ENCODE measurements at places on chromosomes 7 and 10. TPM values are rescaled to one million over a fixed set of nuclear protein-coding genes. Genes with fewer than 3 reads are reported as not detected.

VAX1 gene
- total RNA-seq, result not detected

IFIT1B gene
- not detected for total RNA-seq

GTPBP10 gene
- 19.5 TPM for total RNA-seq

SPDYE3 gene
- not detected for total RNA-seq

PLPP4 gene
- not detected for total RNA-seq

SUN3 gene
- total RNA-seq, result 0.54 TPM

- peak overlapping the region; percentile 28 for H3K4me3 ChIP-seq
- no peaks in the 10 kb centered on the region for H3K27me3 ChIP-seq
- no peak for DNase-seq
- H3K36me3 ChIP-seq, result no peaks in the 10 kb centered on the region
- H3K27ac ChIP-seq, result no peak overlapping the region
These were observed 70.5 kb upstream of the ABI1 start for GRCh38 chr10:26931223-26931622.

GRCh38 chr7:150973571-150974451 lies 4.3 kb downstream of the KCNH2 start:
- no peaks in the 10 kb centered on the region for H3K36me3 ChIP-seq
- no peak overlapping the region for H3K4me3 ChIP-seq
- H3K4me1 ChIP-seq, result peaks cover 11% of the 10 kb centered on the region
- no peak overlapping the region for H3K27ac ChIP-seq

- peak overlapping the region; percentile 74 for H3K4me3 ChIP-seq
- peaks cover 55% of the 10 kb centered on the region for H3K36me3 ChIP-seq
- DNase-seq, result no peak
- H3K27me3 ChIP-seq, result no peaks in the 10 kb centered on the region
These were observed 2.1 kb downstream of the ZNF394 start for GRCh38 chr7:99497766-99498545.

DNA sequence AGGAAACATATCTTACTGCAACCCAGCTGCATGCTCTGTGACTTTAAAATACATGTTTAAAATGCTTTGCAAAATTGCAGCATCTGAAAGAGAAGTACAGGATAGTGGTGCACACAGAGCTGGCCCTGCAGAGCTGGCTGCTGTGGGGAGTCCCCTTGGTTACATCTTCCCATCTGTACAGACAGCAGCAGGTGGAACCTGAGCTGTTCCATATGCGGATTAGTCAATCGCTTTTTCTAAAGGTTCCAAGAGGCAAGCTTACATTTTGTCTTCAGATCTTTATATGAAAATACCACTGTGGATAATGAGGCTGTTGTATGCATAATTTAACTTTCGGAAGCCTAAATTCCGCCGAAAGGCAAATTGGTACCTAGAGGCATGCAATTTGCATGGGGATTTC lies 444.1 kb downstream of the NRG3 start:
- H3K27ac ChIP-seq, result no peak overlapping the region
- no peaks in the 10 kb centered on the region for H3K4me1 ChIP-seq
- no peak for DNase-seq
- no peak overlapping the region for H3K4me3 ChIP-seq

DNA sequence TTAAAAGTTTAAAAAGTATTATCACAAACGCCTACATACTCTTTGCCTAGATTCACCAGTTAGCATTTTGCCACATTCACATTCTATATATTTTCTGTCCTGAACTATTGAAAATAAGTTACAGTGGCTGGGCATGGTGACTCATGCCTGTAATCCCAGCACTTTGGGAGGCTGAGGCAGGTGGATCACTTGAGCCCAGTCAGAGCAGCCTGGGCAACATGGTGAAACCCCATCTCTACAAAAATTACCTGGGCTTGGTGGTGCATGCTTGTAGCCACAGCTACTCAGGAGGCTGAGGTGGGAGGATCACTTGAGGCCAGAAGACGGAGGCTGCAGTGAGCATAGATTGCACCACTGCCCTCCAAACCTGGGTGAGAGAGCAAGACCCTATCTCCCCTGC lies 5.3 kb downstream of the ARPC1A start:
- no peaks in the 10 kb centered on the region for H3K27me3 ChIP-seq
- peak overlapping the region; percentile 39 for H3K27ac ChIP-seq
- H3K36me3 ChIP-seq, result no peaks in the 10 kb centered on the region
- H3K4me3 ChIP-seq, result no peak overlapping the region
- no peak for DNase-seq

DNA sequence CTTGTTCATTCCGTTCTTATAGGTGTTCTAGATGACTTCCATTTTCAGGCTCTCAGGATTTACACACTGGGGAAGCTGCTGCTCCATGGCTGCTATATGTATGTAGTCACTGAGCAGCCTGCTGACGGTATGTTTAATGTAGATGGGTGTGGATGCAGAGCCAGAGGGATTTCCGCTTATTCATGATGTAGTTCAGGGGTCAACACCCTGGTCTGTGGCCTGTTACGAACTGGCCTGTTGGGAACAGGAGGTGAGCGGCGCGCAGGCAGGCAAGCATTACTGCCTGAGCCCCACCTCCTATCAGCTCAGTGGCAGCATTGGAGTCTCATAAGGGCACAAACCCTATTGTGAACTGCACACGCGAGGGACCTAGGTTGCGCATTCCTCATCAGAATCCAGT lies 33.9 kb downstream of the DNAJB6 start:
- H3K27me3 ChIP-seq, result no peaks in the 10 kb centered on the region
- H3K4me3 ChIP-seq, result no peak overlapping the region
- H3K4me1 ChIP-seq, result peaks cover 14% of the 10 kb centered on the region
- no peak for DNase-seq
- no peak overlapping the region for H3K27ac ChIP-seq

GRCh38 chr7:116886543-116887156 lies 24.3 kb downstream of the CAPZA2 start:
- H3K27me3 ChIP-seq, result no peaks in the 10 kb centered on the region
- H3K27ac ChIP-seq, result no peak overlapping the region
- peaks cover 21% of the 10 kb centered on the region for H3K4me1 ChIP-seq
- H3K4me3 ChIP-seq, result no peak overlapping the region

DNA sequence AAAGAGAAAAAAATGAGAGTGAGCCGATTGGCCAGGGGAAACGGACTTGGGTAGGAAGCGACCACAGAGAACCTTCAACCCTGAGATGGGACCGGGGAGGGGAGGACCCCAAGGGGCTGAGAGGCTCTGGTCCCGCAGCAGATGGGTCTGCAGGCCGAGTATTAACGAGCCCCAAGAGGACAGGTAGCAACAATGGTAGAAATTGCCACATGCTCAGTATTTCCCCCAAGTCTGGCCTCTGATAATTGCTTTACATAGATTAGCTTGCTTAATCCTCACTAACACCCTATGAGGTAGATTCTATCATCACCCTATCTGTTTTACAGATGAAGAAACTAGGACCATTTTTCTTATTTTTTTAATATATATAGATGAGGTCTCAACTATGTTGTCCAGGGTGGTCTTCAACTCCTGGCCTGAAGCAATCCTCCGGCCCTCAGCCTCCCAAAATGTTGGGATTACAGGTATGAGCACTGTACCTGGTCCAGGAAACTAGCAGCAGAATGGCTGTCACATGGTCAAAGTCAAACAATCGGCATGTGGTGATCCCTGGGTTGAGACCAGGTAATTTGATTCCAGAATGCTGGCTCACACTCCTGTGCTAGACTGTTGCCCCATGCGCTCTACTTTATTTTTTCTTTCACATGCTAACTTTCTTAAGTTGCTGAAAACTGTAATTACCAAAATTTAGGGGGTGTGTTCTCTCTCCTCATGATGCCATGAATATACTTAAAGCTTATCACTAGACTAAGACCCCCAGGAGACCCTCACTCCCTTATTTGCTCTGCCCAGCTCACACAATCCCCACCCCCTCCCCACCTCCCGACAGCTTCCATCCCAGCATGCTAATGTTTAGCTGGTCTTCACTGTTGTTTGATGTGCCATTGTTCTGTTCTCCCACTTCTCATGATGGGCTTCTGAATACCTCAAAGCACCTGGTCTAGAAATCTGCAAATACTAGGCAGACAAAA lies 67.9 kb upstream of the AFAP1L2 start:
- no peak overlapping the region for H3K4me3 ChIP-seq
- H3K36me3 ChIP-seq, result no peaks in the 10 kb centered on the region
- no peak overlapping the region for H3K27ac ChIP-seq
- H3K4me1 ChIP-seq, result peaks cover 3% of the 10 kb centered on the region
- no peak for DNase-seq

DNA sequence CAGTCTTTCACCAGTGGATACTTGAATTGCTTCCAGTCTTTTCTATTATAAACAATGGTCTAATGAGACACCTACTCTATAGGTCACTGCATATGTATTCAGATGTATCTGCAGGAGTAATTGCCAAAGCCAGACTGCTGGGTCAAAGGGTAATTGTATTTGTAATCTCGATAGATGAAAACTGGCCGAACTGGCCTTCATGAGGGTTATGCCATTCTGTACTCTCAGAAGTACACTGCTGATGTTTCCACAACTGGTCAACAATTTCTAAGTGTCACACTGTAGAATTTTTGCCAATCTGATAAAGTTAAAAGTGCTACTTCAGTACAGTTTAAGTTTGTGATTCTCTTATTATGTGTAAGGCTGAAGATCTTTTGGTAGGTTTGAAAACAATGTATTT lies 64.6 kb downstream of the JAZF1 start:
- H3K4me3 ChIP-seq, result no peak overlapping the region
- no peaks in the 10 kb centered on the region for H3K27me3 ChIP-seq
- H3K36me3 ChIP-seq, result no peaks in the 10 kb centered on the region
